Stimulated activated CD4-positive, alpha-beta T cell treated with anti-CD3 and anti-CD28 coated beads, Interleukin-1b, Interleukin-23, amount 100 ng/mL, for 4 hours (primary cell): ENCODE measurements at places on chromosomes 12 and 14.

- DNase-seq, result no peak
These were observed 22.4 kb downstream of the BRI3BP start for GRCh38 chr12:125015680-125016310.

- no peak for DNase-seq
These were observed 106.7 kb downstream of the PRMT8 start for GRCh38 chr12:3597526-3598210.

DNA sequence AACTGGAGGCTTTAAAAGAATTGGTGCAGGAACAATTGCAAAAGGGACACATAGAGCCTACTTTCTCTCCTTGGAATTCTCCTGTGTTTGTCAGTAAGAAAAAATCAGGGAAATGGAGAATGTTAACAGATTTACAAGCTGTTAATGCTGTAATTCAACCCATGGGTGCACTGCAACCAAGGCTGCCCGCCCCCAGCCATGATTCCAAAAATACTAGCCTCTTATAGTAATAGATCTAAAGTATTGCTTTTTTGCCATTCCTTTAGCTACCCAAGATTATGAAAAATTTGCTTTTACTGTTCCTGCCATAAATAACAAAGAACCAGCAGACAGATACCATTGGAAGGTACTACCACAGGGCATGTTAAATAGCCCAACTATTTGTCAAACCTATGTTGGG is 15.3 kb upstream of the OR8S1 start:
- DNase-seq, result no peak

DNA sequence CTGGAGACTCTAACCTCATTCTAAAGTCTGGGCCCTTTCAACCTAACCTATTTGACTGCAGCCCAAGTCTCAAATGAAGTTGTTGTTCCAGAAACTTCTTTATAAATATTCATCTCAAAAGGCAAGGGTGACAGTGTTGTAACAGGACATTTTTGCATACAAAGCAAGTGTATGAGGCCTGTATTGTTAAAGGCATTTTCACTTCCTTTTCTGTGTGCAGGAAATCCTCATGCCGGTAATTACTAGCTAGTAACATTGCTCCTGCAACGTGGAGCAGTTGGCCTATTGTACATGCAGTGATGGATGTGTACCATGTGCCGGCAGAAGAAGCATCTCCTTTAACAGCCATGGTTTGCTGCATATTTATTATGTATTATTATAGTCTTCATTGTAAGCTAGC is 156.5 kb upstream of the RMST start:
- no peak for DNase-seq

- DNase-seq, result peak; percentile 22
These were observed 13.8 kb downstream of the PRPF40B start for GRCh38 chr12:49636979-49637755.

DNA sequence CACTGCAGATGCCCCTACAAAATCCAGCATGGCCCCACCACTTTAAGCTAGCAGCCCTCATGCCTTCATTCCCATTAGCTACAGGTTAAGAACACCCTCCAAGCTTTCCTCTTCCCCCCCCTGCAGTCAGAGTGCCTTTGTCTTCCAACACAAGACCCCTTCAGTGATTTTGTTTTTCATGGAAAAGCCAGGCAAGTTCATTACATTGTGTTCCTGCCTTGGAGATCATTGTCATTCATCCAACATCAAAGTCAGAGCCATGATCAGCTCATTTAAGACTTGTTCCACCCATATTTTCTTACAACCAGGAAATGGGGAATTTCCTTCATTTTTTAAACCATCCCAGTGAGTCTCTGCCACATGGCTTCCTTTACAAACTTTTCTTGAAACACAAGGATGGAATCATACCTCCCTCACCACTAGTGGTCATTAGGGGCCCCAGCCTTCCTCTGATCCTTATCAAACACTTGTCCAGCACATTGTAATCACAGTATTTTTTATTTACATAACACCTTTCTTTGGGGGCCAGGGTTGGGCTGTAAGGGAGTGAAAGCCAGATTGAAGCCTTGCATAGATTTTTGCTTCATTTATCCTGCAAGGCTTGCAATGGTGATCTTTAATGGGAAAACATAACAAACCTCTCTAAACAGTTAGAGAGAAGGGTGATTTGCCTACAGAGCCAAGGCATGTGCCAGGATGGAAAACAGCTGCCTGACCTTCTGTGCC is 765.3 kb downstream of the MED13L start:
- no peak for DNase-seq

DNA sequence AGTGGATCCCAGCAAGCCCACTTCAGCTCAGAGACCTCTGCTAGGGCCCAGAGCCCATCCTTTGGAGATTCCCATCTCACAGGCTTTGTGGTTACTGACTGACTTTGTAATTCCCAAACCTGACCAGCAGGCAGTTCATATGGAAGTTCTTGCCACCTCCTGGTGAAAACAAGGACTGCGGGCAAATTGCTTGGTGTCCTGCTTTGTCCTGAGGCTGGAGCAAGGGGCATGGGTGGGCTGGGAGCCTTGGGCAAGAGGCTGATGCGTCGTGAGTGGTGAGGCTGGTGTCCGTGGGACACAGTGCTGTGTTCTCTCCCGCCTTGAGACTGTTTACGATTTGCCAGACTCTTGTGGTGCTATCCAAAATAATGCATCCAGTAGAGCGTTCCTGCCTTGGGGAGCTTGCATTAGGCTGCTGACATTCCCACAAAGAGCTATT is 91.0 kb downstream of the LRRC74A start:
- DNase-seq, result no peak

GRCh38 chr14:64422756-64423155 is 34.6 kb downstream of the MTHFD1 start:
- DNase-seq, result no peak

DNA sequence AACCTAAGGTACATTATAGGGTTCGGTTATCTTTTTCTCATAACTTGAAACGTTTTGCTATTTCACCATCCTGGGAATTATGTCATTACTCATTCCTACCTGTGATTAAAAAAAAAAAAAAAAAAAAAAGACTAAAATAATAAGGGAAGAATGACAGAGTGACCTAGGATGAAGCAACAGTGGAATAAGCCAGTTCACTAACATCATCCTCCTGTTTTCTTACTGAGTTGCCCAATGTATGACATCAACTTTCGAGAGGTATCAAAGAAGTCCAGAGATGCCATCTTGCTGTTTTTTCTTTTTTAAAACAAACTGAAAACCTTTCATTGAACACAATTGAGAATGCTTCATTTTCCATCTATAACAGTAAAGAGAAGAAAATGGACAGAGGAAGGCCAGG is 42.8 kb downstream of the AMN start:
- no peak for DNase-seq

DNA sequence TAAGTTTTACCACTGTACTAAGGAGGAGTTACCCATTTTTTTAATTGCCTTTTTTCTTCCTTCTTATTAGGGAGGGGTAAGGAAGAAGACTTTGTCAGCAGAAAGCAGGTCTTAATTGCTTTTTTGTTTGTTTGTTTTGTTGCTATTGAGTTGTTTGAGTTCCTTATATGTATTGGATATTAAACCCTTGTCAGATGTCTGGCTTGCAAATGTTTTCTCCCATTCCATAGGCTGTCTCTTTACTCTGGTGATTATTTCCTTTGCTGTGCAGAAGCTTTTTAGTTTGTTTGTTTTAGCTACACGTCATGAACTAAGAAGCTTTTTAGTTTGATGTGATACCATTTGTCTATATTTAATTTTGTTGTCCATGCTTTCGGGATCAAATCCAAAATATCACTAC is 13.3 kb downstream of the SPIC start:
- no peak for DNase-seq

- no peak for DNase-seq
These were observed 263 bp upstream of the IFT81 start for GRCh38 chr12:110123919-110124268.

DNA sequence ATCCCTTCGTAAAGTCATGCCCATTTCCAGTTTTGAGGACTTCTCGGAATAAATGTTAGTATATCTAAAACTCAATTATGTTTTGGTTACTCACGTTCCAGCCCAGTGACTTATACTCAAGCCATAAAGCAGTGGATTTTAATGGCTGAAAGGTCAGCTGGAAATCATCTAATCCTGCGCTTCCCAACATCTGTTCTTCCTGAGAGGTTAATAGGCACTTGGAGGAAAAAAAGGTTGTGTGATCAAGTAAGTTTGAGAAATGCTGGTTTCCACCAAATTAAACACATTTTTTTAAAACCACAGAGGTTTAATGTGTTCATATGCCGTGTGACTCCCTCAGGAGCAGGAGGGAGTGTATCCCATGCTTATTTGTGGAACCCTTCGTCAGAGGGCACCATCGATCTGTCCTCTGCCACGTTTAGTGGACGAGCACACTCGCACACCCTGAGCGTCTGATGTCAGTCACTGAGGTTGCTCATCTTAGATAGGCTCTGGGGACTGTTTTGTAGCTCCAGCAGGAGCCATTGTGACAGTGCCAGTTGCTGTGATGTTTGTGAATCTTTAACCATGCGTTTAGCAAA is 41.4 kb downstream of the FBXL14 start:
- DNase-seq, result no peak

DNA sequence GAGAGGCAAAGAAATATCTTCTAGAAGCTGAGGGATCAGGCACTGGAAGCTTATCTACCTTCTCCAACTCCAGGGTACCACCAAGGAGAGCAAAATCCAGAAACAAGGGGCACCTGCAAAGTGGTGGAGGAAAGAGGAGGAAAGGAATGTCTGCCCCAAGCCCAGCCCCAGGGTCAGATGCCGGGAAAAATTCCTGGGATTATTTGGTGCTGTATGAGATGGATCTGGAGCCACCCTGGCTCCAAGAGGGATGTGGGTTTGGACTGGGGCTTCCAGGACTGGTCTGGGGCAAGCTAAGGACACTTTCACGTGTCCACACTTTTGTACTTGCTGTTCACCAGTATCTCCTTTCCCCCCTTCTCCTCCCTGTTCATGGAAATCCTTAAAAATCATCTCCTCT is 69.8 kb downstream of the DPF3 start:
- DNase-seq, result no peak

GRCh38 chr12:76103958-76104357 is 19.5 kb upstream of the NAP1L1 start:
- DNase-seq, result no peak

GRCh38 chr14:53848854-53849253 is 107.8 kb downstream of the BMP4 start:
- DNase-seq, result no peak

- no peak for DNase-seq
These were observed 11.3 kb downstream of the CLSTN3 start for GRCh38 chr12:7141351-7142005.

GRCh38 chr14:24504425-24504950 is 3.6 kb downstream of the CMA1 start:
- DNase-seq, result no peak

DNA sequence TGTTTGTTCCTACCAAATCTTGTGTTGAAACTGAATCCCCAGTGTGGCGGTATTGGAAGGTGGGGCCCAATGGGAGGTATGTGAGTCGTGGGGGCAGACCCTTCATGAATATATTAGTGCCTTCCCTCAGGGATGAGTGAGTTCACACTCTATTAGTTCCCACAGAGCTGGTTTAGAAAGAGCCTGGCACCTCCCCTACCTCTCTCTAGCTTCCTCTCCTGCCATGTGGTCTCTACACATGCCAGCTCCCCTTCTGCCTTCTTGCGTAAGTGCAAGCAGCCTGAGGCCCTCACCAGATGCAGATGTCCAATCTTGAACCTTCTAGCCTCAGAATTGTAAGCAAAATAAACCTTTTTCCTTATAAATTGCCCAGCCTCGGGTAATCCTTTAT is 105.8 kb downstream of the SPTSSA start:
- no peak for DNase-seq

DNA sequence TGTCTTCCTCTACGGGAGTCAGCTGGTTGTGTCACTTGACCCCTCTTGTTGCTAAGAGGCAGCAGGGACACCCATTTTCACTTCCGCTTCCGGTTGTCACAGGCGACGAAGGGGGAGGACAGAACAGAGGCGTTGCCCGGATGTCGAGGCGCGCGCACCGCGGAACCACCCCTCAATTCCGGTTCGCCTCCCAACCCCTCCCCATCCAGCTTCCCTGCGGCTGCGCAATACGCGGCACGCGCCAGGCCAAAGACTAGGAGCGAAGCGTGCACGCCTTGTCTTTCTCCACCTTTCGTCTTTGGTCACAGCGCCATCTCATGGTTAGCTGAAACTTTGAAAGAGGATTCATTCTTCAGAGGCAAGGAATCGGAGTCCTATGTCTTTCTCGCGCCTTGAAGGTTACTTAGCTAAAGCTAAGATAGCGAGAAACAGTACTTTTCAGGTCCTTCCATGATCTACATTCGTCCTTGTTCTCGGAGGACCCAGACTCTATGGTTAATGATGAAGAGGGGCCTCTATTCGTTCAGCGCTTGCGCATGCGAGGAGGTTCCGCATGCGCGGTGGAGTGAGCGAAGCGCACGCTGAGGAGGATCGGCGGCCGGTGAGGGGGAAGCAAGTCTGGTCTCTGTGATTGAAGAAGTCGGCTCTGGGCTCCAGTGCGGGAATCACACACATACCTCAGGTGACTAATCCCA is at the start of the genes ATP6V1D and EIF2S1:
ATP6V1D (minus strand) TSS at position 30 of the 695 bp plus-strand sequence. CDS start 106 bp downstream, outside the sequence.
EIF2S1 (plus strand) TSS at position 554 of the 695 bp plus-strand sequence. CDS start 4,440 bp downstream, outside the sequence.
- peak; percentile 97 for DNase-seq

DNA sequence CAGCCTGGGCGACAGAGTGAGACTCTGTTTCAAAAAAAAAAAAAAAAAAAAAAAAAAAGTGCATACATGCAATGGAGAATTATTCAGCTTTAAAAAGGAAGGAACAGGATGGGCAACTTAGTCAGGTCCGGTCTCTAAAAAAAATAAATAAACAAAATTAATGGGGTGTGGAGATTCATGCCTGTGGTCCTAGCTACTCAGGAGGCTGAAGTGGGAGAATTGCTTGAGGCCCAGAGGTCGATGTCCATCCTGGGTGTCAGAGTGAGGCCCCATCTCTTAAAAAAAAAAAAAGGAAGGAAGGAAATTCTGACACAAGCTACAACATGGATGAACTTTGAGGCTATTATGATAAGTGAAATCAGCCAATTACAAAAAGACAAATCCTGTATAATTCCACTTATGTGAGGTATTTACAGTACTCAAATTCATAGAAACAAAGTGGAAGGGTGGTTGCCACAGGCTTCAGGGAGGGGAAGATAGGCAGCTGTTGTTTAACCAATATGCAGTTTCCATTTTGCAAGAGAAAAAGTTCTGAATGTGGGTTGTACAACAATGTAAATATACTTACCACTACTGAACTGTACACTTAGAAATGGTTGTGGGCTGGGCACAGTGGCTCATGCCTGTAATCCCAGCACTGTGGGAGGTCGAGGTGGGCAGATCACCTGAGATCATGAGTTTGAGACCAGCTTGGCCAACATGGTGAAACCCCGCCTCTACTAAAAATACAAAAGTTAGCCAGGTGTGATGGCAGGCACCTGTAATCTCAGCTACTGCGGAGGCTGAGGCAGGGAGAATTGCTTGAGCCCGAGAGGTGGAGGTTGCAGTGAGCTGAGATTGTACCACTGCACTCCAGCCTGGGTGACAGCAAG is 12.3 kb upstream of the APOF start:
- no peak for DNase-seq

DNA sequence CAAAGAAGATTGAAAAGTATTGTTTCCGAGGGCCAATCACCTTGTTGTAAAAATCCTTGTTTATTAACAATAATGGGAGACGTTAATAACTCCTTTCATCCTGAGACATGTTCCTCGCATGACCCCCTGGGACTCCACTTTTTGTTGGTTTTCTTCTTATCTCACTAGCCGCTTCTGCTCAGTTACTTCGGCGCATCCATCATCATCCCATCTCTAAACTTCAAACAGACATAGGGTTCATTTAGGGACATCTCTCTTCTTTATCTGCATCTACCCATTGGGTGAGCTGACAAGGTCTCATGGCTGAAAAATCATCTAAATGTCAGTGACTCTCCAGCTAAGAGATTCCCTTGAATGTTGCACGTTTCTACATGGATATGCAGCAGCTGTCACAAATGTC is 252.2 kb downstream of the ANO2 start:
- no peak for DNase-seq
